ENCODE measurements at places on chromosomes 5 and 9.

DNA sequence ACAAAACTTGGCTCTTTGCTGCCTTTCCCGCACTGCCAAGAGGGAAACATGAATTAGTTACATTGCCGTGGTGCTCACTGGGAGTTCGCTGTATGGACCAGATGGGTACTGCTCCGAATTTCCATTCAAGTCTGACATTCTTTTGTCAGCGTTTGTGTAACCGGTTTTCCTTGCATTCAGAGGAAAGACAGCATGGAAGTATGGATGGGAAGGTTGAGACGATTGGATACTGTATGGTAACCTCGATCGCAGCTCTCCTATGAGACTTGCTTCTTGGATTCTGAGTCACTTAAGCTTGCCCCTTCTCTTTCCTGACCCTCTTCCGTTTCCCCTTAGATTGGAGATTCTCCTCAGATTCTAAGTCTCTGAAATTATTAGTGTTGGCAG, 625 bp upstream of the UBLCP1 start:
- DNase-seq, result no peak

GRCh38 chr5:15003511-15003920, 131.9 kb upstream of the ANKH start:
- peak; percentile 25 for DNase-seq

DNA sequence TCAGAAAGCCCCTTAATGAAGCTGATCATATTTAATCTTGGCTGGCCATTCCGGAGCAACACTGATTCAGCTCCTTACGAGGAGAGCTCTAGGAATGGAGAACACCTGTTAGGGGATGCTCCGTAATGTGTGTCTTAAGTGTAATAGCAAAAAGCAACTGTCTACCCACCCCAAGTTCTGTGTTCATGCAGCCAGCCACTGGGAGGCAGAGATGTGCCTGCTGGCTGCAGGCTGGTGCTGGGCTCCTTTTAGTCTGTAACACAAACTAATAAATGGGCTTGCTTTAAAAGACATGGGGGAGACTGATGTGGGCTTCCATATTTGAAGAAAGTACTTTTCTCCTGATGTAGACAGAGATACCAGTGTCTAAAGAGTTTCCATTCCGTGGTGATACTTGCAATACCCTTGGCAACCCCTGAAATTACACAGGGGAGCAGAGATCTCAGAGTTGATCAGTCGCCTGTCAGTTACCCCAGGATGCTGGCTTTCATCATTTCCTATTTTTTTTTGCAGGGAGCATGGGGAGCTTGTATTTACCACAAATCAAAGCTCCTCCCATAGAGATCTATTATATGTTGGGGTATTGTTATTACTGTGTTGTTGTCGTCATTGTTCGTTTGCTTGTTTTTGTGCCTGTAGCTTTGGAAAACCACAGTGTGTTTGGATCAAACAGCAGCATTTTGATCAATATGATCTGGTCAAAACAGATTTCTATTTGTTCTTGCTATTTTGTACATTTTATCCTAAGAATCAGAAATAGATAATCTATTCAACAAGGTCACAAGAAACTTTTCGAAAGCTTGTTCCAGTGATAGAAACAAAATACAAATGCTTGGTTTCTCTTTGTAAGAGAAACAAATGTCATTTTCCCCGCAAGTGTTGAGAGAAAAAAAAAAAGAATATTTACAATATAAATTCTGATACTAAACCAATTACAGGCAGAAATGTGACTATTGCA, 65.8 kb downstream of the MTX3 start:
- no peak for DNase-seq

DNA sequence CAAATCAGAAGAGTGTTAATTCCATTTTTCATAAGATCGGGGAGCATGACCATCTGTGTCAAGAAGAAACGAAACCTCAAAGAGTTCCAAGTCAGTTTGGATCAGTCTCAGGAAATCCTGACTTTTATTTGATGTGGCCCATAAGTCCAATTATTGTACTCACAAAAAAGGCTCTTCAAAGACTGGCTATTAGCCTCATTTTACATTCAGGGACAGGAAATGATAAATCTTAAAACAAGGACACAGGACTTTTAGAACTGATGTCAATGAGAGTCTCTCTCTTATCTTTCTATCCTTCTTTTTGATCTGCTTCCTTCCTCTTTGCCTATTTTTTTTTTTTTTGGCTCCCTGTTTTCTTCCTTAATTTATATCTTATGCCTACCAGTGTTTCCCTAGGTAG, 43.7 kb upstream of the SHOC1 start:
- no peak for DNase-seq

DNA sequence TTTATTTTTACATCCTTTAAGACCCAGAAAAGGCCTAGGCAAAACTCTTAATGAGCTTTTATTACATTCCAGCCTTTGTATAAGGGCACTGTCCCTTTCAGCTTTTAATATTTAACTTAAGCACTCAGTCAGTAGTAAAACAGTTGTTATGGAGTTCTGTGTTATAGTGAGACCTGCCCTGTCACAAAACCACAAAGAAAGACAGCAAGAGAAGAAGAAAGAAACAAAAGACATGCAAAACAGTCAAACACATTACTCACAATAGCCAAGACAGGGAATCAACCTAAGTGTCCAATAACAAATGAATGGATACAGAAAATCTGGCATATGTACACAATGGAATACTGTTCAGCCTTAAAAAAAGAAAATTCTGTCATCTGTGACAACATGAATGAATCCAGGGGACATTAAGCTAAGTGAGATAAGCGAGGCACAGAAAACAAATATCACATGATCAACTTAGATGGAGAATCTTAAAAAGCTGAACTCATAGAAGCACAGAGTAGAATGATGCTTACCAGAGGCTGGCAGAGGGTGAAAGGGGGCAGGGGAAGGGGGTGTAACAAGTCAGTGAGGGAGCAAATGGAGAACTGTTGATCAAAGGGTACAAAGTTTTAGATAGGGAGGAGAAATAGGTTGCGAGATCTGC, 63.8 kb upstream of the CCNG1 start:
- DNase-seq, result no peak

GRCh38 chr5:175797521-175798038, 73.8 kb upstream of the CPLX2 start:
- DNase-seq, result no peak

GRCh38 chr5:60334281-60334713, 365.7 kb downstream of the DEPDC1B start:
- DNase-seq, result no peak

DNA sequence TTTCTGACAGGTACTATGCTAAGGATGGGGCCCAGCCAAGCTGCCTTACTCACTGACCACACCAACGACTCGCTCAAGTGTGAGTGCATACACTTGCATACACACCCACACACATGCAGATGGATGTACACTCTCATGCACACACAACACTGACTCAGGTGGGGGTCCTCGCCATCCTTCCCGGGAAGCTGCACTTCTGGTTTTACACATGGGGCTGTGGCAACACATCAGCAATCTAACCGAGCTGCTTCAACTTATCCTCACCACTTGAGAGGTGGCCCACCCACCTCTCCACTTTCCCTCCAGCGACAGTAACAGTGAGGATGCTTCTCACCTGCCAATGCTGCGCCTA, 67.2 kb upstream of the SLC25A51 start:
- DNase-seq, result no peak

GRCh38 chr5:171249460-171249859, 59.6 kb upstream of the TLX3 start:
- DNase-seq, result no peak

GRCh38 chr5:149363358-149363757, 5.5 kb downstream of the PCYOX1L start:
- DNase-seq, result no peak

DNA sequence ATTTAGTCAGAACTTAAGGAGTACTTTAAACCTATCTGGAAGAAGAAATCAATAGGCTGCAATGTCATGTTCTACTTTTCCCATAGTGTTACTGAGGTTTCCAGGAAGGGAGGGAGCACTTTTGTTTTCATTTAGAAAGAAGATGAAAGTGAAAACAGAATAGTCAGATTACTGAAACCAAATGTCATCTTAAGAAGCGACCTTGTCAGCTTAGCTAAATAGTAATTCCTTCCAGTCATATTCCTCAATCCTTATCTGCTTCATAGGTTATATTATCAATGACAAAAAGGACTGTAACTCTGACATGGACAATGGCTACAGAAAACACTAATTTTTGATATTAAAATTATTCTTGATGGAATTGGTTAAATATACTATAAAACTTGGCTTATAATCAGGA, 27.7 kb downstream of the SAR1B start:
- DNase-seq, result no peak

- no peak for DNase-seq
These were observed 49.0 kb upstream of the ICE1 start for GRCh38 chr5:5373351-5373989.

DNA sequence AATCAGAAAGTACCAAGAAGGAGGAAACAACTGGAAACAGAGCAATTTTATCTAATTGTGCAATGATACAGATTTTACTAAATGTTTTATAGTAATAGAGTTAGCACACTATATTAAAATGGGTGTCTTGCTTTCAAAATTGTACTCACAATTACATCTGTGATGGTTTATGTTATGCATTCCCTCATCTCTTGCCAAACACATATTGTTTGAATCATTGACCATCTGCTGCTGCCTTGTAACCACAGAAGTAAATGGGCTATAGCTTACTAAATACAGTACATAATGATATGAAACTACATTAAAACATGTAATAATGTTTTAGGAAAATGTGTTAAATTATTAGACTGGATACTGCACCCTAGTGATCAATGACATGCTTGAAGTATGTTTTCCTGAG, 158.1 kb downstream of the SLC25A46 start:
- no peak for DNase-seq

- DNase-seq, result no peak
These were observed 13.1 kb upstream of the RPL26L1 start for GRCh38 chr5:172946146-172946545.

GRCh38 chr5:89676634-89677033, 732.9 kb downstream of the CETN3 start:
- no peak for DNase-seq

GRCh38 chr5:173973616-173973969, 15.4 kb upstream of the C5orf47 start:
- DNase-seq, result no peak

- DNase-seq, result no peak
These were observed 9.0 kb downstream of the FCN2 start for GRCh38 chr9:134889386-134890154.

DNA sequence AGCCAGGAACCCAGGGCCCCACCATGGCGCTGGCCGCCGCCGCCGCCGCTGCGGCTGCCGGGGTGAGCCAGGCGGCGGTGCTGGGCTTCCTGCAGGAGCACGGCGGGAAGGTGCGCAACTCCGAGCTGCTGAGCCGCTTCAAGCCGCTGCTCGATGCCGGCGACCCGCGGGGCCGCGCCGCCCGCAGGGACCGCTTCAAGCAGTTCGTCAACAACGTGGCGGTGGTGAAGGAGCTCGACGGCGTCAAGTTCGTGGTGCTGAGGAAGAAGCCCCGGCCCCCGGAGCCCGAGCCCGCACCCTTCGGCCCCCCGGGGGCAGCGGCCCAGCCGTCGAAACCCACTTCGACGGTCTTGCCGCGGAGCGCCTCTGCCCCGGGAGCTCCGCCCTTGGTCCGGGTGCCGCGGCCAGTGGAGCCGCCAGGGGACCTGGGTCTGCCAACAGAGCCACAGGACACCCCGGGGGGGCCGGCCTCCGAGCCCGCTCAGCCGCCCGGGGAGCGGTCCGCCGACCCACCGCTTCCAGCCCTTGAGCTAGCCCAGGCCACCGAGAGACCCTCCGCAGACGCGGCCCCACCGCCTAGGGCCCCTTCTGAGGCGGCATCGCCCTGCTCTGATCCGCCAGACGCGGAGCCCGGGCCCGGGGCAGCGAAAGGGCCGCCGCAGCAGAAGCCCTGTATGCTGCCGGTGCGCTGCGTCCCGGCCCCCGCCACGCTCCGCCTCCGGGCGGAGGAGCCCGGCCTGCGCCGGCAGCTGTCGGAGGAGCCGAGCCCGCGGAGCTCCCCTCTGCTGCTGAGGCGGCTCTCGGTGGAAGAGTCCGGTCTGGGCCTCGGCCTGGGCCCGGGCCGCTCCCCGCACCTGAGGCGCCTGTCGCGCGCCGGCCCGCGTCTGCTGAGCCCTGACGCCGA, 749 bp downstream of the SOWAHA start:
- DNase-seq, result peak; percentile 80

DNA sequence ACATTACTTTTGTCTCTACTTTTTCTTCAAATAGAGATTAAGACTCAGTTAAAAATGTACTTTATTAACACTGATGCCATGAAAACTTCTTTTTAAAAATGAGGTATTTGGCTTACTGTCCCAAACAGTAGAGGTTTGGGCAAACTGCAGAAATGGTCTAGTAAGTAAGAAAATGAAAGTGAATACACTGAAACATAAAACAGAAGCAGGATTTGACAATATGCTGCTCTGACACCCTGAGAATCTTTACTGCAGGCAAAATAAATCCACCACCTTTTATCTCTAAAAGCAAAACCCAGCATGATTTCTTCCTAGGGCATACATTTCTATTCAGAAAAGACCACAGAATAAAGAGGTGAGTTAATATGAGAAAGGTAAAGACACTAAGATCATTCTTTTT, 86.2 kb downstream of the SLC38A9 start:
- no peak for DNase-seq

GRCh38 chr9:135078361-135078821, 9.1 kb upstream of the OLFM1 start:
- DNase-seq, result no peak

- DNase-seq, result no peak
These were observed 67.4 kb downstream of the CARTPT start for GRCh38 chr5:71786337-71787055.

DNA sequence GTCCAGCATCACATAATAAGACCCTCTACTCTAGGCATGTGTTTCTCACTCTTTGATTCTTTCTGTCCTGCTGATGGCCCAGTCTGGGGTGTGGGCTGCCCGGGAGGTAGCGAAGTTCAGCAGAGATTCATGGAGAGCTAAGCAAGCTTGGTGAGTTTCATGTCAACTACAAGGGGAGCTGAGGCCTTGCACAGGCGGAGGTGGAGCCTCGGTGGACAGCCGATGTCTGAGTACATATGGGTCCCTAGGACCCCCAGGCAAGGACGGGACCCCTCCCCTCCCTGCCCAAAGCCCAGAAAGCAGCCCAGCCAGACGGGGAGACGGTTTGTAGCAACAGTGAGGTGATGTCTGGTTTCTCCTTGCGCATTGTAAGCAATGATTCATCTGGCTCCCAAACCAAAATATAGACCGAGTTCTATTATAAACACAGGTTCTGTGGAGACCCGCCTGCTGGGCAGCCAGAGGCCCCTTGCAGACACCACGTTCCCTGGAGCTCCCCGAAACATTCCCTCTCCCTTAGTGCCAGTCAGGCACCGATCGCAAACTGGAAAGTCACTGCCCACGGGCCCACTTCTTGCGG, 45.5 kb downstream of the COL27A1 start:
- no peak for DNase-seq

Data from right kidney (tissue), 9 donors.